ENCODE measurements at places on chromosomes 13 and 19.

- no peak for DNase-seq
Measured at GRCh38 chr13:51357928-51358595, 18.6 kb downstream of the SERPINE3 start.

DNA sequence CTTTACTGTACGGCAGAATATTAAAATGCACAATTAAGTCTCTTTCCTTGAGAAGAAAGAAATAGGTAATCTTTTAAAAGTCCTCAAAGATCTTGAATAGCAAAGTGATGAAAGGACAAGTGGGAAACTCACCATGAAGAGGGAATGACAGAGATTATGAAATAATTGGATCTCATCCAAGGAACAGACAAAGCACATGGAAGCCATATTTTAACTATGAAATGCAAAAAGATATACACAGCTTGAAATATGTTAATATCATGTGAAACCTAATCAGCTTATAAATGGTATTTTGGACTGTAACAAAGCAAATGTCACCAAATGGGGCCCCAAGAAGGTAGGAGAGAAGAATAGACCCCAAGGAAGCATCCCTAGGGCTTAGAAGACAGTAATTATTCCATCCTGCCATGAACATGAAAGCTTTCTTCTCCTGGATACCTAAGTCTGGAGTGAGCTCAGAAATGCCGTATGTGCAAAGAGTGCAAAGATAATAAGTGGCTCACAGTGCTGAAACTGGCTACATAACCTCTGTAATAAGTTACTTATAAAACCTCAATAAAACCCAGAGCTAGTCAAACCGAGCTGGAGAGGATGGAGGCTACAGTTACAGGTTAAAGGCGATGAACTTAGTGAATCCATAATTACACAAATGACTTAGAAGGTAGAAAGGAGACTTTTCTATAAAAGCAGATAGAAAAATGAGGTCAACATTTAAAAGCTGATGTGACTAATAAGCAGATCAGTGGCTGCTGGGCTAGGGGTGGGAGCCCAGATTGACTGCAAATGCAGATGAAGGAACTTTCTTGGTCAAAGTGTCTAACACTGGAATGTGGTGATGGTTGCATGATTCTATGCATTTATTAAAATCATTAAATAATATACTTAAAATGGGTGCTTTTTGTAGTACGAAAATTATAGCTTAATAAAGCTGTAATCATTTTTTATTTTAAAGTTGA is 34.4 kb downstream of the DCLK1 start:
- DNase-seq, result no peak

DNA sequence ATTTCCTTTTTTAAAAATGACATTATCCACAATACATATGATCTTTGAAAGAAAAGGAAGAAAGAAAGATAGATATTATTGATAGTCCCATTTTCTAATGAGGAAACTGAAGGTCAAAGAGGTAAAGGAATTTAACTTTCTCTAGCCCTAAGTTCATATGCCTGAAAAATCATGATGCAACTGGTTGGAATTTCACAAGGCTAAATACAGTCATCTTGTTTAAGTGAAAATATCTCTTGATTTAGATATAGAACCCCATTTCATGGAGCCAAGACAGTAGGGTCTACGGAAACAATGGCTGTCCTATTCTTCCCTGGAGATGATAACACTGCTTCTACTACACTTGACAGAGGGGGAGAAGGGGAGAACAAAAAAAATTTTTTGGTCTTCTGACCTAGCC is 366.2 kb downstream of the DNAJC15 start:
- no peak for DNase-seq

- no peak for DNase-seq
Measured at GRCh38 chr19:58407658-58408151, 744 bp upstream of the ZNF584 start.

GRCh38 chr13:112894673-112895481 is 74.1 kb upstream of the MCF2L start:
- no peak for DNase-seq

GRCh38 chr19:18629166-18630088 is 7.4 kb upstream of the KLHL26 start:
- DNase-seq, result no peak

- DNase-seq, result no peak
Measured at GRCh38 chr13:78603240-78603957, at the start of gene POU4F1. Gene POU4F1, minus strand, starts transcription at chr13:78603552. Its CDS starts 226 bp downstream, at chr13:78603326.

DNA sequence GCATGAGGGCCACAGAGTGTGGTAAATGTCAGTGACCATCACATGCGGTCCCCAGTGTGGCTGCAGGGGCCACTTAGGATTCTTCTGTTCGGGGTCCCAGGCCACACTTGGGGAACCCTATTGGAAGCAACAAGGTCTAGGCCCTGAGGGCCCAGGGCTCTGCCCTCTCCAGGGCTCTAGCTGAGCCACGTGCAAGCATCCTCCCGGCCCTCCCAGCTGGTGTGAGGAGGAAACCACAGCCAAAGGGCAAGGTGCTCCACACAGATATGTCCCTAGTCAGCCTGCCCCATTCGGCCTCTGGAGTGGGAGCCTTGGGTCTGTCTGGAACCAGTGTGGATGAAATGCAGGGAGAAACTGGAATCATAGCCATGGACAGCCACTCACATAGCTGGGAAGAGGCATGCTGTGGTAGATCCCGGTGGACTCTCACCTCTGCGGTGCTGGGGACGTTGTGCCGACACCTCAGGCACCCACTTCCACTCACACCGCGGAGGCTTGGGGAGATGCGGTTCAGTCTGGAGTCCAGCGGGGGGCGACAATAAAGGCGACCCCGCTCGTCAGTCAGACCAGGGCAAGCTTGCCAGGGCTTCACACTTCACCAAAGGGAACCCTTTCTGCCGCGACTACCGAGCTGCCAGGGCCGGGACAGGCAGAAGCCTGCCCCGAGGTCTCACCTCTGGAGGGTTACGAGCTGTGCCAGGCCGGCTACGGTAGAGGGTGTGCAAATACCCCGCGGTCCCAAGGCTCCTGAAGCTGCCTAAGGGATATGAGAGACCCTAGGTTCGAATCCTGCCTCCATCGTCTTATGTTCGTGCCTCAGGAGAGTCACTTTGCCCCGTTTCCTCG is 4.3 kb upstream of the ZNF497 start:
- DNase-seq, result no peak

- DNase-seq, result no peak
Measured at GRCh38 chr13:89852570-89852969, 1494.9 kb upstream of the MIR17HG start.

DNA sequence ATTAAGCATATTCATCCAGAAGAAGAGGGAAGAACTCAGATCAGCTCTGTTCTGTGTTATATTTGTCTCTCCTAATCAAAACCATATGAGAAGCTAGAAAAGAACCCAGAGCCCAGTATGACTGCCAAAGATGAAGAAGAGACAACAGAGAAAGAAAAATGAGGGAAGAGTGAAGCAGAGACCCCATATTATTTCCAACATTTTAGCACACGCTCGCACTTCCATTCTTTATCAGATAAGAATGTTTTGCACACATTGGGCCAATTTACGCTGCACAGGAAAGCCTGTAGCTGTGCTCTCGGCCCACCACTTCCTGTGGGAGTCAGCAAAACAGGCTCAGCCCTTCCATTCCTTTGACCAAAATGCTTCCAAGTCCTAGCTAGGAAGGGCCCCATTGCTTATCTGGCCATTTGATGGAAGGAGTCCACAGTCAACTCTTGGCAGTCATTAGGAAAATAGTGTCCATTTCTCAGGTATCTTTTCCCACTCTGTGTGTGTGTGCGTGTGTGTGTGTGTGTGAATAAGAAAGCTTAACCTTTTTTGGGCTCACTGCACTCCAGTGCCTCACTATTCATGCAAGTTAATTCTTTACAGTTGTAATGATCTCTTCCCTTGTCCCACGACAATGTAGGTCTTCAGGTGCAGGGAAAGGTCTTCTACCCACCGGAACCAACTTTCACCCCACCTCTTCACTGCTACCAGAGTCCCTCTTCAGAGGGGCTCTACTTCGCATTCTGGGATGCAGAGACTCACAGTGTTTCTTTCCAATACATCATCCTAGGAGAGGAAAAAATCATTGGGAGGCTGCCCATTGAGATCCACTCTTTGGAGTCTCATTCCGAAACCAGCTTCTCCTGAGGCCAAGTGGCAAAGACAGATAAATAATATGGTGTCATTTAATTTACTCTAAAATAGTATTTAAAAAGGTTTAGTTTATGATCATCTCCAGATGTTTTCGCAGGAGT is 237.5 kb downstream of the COG6 start:
- DNase-seq, result no peak

DNA sequence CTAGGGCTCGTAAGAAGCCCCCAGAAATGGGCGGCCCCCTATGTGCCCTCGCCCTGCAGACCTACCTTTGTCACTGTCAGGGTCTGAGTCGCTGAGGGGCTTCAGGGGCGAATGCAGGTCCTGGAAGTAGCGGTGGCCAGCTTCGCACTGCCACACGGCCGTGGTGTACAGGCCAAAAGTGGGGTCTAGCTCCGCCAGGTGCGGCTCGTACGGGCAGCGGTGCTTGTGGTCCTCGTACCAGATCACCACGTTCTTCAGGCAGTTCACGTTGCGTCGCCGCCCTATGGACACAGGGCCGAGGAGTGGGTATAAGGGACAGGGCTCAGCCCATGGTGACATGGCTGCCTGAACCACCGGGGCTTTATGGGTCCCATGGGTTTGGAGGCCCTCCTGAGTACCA is 9.8 kb downstream of the ZNF653 start:
- DNase-seq, result no peak

GRCh38 chr19:5588906-5589676 is 21.3 kb upstream of the TINCR start:
- no peak for DNase-seq

- DNase-seq, result no peak
Measured at GRCh38 chr19:14774373-14774772, 4.0 kb downstream of the ADGRE2 start.

DNA sequence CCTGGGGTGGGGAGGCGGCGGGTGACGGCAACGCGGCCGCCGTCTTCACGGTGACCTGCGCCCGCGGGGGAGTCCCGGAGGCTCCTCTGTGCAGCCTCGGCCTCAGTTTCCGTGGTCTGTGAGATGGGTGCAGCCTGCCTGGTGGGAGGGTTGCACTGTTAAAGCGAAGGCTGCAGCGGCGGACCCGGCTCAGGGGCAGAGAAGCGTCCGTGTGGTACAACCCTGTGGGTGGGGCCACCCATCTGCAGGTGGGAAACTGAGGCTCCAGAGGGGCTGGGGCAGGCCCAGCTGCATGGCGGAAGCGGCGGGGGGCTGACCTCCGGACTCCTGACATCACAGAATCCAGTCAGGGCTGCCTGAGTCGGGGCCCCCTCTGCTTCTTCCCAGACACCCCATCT is 481 bp downstream of the FGF22 start:
- no peak for DNase-seq

- DNase-seq, result peak; percentile 69
Measured at GRCh38 chr13:100269837-100270236, 180.9 kb downstream of the PCCA start.

DNA sequence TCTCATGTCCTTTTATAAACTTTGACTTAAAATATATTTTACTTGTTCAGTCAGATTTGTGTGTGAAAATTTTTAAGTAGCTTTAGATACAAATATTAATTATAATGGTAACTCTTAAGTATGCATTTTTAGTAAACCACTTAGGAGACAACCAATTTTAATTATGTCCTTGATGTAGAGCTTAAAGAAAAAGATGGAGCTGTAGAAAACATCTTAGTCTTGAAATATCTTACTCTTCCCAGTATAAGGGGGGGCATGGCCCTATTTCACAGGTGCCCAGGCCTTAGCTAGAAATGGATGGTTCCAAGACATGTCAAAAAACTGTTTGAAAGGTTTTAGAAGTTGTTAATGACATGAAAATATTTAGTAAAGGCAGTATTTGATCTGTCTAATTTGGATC is 43.4 kb upstream of the CEACAM21 start:
- no peak for DNase-seq

DNA sequence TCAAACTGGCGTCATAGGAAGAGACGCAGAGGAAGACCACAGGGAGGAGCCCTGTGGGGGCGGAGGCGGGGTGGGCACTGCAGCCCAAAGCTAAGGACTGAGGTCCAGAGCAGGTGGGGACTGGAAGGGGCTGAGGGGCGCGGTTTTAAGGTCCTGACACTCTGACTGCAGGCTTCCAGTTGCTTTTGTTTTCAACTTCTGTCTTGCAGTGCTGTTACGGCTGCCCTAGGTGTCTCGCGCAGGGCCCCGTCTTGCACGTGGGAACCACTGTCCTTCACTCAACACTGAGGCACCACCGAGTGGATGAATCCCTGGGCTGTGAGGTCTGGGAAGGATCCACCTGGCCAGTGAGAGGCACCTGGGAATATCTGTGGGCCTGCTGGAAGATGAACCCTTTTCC is 76.0 kb downstream of the TEX29 start:
- DNase-seq, result no peak

GRCh38 chr13:25707726-25708125 is 336.0 kb downstream of the ATP8A2 start:
- DNase-seq, result no peak

GRCh38 chr19:43483281-43483680 is 17.9 kb upstream of the LYPD3 start:
- DNase-seq, result no peak

DNA sequence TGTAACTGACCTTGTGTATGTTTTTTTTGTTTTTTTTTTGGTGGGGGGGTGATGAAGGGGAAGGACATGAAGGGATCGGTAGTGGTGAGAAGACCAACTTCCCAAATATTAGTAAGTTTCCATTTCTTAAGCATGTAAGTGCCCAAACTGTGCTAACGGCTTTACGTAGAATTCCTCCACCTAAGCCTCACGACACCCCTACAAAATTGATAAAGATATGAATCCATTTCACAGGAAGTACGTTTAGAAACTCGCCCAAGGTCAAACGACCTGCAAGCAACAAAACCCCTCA is 649 bp downstream of the UQCRFS1 start:
- DNase-seq, result no peak

- peak; percentile 26 for DNase-seq
Measured at GRCh38 chr13:41019011-41019487, at the start of gene ELF1. Gene ELF1, minus strand, starts transcription at chr13:41019316. Its CDS starts 37,262 bp downstream, at chr13:40982054.

GRCh38 chr19:38370299-38370698 is 4.1 kb upstream of the PSMD8 start:
- no peak for DNase-seq

DNA sequence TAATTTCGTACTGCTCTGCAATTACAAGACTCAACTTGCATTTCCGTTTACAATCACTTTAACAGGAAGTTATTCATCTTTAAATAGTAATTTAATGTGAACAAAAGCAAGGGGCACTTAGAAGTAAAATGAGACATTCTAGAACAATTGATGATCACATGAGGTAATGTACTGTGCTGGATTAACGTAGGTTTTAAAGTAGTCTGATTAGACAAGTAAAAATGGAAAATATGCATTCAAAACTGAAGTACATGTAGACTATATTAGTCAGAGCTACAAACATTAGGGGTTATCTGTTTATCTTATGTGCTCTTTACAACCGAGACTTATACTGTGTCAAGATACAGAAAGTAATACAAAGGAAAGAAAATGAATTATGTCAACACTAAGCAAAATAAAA is 1528.0 kb downstream of the SLITRK5 start:
- no peak for DNase-seq

GRCh38 chr13:25874907-25875306 is 176.9 kb downstream of the SHISA2 start:
- DNase-seq, result no peak

GRCh38 chr13:49597043-49597641 is 11.8 kb upstream of the RCBTB1 start:
- no peak for DNase-seq
